ENCODE measurements at places on chromosomes 1 and 21.

- no peak for DNase-seq
These were observed 53.2 kb downstream of the RIPK4 start for GRCh38 chr21:41713495-41714281.

DNA sequence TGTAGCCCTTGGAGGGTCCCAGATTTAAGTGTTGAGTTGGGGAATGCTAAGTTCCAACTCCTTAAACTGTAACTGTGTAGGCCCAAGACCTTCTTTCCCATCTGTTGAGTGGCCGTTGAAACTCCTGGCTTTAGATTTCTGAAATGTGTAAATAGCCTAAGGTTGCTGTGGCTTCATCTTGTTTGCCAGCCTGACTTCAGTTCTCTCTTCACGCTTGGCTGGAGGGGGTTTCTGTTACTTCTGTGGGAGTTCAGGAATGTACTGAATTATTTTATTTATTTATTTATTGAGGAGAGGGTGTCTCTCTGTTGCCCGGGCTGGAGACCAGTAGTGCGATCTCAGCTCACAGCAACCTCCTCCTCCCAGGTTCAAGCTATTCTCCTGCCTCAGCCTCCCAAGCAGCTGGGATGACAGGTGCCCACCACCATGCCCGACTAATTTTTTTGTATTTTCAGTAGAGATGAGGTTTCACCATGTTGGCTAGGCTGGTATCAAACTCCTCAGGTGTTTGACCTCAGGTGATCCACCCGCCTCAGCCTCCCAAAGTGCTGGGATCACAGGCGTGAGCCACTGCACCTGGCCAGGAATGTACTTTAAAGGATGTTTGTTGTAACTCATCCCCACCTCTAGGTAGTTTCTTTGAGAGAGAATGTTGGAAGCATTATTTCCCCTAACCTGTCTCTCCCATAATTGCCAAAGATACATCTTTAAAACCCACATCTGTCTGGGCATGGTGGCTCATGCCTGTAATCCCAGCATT is 5.9 kb downstream of the TTC39A start:
- no peak for DNase-seq

- no peak for DNase-seq
These were observed 943.6 kb downstream of the KCNT2 start for GRCh38 chr1:195664628-195665027.

- DNase-seq, result no peak
These were observed 1712.5 kb downstream of the NCAM2 start for GRCh38 chr21:22710721-22711120.

- no peak for DNase-seq
These were observed 481.1 kb upstream of the NEGR1 start for GRCh38 chr1:72763481-72763880.

DNA sequence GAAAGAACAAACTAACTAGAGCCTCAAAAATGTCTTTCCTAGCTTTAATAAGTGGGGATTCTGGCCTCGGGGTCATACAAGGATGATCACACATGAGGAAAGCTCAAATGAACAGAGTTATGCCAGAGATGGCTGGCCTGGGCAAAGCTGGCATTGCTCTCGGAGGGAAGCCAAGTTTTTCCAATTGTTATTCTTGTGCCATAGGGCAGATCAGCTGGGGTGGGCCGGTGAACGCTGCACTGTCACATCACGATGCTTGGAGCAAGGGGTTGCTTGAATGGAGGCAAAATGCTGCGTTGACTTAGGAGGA is 75.9 kb upstream of the LYST start:
- no peak for DNase-seq

Data from hematopoietic multipotent progenitor cell treated with erythropoietin and hydrocortisone succinate and interleukin-3 and kit ligand, for 8 days (in vitro differentiated cells).